DND-41 (cell line): ENCODE measurements at places on chromosomes 7 and 10.

DNA sequence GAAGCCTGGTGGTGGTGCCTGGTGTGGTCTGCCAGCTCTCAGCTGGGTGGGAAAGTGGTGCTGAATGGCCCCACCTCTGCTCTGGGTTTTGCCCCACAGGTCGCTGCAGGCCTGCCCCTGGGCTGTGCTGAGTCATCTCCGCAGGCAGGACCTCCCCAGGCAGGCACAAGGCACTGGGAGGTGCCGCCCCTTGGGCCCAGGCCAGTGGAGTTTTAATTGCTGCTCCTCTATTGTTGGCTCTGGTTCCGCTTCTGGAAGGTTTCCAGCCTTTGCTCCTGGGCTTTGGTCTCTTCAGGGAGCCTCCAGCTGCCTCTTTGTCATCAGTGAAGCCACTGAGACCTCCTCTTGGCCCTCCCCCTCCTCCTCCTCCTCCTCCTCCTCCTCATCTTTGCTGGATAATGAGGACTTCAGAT is 180.3 kb upstream of the GRB10 start:
- DNase-seq = no peak

DNA sequence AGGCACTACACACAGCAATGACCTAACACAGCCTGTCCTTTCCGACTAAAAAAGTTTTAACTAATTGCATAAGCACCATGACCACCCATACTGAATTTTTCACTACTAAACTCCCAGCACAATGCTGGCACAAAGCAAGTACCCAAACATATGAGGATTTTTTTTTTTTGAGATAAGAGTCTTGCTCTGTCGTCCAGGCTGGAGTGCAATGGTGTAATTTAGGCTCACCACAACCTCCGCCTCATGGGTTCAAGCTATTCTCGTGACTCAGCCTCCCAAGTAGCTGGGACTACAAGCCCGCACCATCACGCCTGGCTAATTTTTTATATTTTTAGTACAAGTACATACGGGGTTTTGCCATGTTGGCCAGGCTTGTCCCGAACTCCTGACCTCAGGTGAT is 5.1 kb downstream of the UBE2H start:
- no peak for DNase-seq

- DNase-seq = no peak
Measured at GRCh38 chr10:96188421-96188820, 58.3 kb downstream of the ZNF518A start.

DNA sequence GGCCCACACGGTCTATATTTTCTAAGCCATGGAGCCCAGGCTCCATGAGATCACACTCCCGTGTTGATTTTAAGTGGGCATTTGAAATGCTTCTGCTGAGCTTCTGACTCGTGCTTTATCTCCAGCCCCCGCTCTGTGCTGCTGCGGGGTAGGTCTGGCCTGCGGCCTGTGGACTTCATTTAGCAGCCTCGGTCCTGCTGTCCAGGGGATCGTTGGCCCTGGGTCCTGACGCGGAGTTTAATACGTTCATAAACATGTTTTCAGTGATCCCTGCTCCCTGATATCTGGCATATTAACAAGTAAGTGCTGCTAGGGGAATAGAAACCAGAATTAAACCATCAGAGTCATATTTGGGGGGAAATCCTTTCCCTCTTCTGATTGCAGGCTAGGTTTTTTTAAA is 540.3 kb upstream of the MGMT start:
- DNase-seq = no peak

- DNase-seq = no peak
Measured at GRCh38 chr10:122029499-122030199, 40.7 kb downstream of the TACC2 start.

DNA sequence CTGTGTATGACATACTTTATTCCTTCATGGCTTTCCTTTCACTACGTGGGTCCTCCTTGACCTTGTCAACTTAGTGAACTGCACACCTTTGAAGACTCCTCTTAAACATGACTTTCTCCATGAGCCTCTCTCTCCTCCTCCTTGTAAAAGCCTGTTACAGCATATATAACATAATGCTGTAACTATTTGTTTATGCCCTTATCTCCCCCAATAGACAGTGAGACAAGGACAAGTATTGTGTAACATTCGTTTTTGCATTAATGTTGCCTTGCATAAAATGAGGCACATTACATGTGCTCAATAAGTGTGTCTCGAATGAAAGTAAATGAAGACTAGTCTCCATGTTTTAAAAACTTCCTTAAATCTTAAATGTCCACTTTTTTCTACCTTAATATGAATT is 4.3 kb upstream of the LAMB1 start:
- DNase-seq = no peak

DNA sequence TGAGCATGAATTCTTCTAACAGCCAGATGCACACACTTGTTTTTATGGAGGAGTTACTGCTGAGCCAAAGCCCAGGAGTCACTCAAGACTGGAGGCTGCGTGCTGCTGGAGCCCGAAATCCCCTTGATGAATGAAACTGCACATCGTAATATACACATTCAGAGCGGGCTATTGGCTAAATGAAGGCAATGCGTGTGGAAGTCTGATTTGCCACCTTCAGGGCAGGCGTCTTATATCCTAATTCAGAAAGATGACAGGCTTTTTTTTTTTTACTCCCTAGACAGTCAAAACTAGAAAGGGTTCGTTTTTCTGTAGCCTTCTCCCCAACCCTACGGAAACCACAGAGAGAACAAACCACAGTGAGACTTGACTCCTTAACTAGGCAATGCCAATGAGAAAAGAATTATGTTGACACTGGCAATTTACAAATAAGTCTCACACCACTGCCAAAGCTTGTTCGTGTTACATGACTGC is 227.2 kb upstream of the KLF14 start:
- peak; percentile 89 for DNase-seq

- peak; percentile 27 for DNase-seq
Measured at GRCh38 chr10:110214371-110214826, 7.0 kb downstream of the MXI1 start.
